ENCODE measurements at places on chromosomes 7 and 10.
A peak's percentile ranks its signal among the peaks of the same experiment; 100 is the strongest.

DNA sequence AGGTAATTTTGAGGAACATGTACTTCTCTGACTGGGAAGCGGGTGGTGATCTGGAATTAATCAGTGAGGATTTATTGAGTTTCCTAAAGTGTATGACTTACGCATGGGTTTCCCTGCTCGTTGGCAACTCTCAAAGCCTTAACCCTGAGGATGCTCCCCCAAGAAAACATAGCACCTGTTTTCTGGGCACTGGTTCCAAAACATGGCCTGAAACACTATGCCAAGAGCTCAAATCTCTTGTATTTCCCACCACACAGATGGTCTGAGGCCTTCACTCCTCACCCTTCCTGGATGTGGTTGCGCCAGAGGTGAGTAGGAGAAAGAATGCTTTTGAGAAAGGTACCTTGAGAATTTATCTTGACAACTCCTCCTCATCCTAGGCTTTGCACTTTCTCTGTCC, 250.4 kb downstream of the FZD1 start:
- DNase-seq: no peak

- DNase-seq: no peak
These were observed 80.2 kb downstream of the RNF216 start for GRCh38 chr7:5701085-5701914.

DNA sequence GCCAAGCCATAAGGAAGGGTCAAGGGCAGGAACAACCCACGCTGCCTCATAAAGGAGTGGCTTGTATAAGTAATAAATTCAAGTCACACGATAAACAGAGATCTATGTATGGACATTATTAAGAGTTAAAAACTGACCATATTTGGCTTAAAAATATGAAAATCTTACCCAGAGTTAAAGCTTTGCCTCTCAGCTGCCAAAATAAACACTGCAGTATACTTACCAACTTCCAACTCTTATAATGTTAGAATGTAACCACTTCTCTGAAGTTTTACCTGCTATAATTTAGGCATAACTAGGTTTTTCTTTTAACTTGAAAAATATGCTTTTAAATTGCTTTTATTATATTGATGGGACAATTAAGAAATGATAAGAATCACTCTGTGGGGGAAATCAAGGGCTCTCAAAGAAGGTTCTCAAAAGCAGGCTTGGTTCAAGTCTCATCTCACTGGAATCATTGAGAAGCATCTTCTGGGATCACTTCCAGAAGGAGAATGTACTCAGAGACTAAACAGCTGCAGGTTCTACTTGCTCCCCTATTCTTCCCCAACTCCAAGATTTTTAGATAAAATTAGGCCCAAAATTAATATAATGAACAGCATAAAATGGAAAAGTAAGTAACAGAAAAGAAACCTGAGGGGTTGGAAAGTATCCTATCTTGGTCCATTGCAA, 16.1 kb upstream of the CAV2 start:
- DNase-seq: no peak

- no peak for DNase-seq
These were observed 22.2 kb upstream of the AASS start for GRCh38 chr7:122166275-122166674.

DNA sequence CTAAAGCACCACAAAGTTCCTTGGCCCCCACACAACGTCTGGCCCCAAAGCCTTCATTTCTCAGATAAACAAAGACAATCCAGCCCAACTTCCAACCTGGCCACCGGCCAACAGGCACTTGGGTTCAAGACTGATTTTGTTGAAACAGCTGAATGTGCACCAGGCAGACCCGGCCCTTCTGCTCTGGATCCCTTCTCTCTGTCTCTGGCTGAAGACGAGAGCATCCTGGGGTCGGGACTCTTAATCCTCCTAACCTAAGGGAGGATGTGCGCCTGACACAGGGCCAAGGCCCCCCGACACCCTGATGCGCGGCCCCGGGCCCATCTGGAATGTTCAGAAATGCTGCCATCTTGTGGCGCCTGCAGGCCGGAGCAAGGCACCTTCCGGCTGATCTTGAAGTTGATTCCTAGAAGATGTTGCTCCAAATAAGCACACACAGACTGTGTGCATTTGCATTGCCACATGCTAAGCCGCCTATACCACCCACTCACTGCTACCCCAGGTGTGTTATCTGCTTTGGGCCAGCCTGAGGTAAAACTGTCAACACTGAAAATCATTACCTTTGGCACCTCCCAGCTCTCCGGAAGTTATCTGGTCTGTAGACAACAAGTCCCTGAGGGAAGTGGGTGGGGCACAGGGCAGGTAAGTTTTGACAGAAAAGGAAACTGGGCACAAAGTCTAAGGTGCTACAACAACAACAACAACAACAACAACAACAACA, 98.4 kb upstream of the HABP2 start:
- peak; percentile 75 for DNase-seq

DNA sequence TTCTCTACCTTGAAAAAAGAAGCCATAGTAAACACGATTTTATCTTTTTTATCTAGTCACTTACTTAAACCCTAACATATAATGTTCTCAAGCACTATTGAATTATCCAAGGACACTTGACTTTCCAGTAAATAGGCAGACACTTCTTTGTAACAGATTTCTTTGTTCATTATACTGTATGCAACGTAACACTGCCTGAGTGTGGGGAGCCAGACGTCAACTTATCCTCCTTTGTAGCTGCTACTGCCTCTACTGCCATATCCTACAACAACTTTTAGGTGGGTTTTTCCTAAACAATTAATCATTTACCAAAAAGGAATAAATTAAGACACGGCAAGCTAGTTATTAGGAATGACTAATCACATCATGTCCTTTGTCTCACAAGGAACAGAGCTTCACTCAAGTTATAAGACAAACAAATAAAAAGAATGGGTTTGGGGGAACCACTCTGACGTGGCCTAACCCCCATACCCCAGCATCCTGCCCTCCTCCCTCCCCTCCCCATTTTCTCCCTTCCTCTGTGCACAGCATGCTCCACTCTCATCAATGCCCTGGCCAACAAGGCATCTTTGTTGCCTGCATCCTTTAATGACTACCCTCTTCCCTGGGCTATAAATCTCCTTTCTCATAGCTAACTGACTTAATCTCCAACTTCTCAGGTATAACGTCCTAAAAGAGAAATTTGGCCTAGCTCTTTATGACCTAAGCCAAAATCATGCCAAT, 43.3 kb downstream of the DOCK4 start:
- DNase-seq: no peak

- no peak for DNase-seq
These were observed 188.7 kb downstream of the PLXNA4 start for GRCh38 chr7:132387596-132387995.

DNA sequence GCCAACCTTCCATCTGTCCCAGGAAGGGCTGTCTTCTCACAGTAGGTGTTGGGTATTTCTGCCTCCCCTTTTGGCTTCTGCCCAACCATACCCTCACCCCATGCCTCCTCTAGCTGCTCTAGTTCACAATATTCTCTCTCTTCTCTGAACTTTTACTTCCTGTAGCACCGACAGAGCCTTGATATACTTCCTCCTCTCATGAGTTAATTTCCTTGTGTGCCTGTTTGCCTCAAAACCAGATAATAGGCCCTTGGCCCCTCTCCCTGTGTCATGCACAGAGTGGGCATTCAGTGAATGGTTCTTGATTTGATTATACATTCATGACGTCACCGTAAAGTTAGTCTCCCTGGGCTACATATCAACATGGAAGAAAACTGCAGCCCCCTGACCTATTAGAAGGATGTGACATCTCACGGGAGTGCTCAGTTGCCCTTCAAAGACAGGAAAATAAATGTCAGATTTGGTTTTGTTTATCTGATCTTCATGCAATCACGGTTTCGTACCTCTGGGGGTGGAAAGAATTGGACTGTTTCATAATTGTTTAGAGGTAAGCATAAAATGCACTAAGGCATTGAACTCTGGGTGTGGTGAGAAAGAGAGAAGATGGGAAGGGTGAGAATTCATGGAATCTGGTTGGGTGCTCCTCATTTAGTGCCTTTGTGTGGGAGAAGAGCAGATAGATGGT, 127.7 kb downstream of the ITIH5 start:
- no peak for DNase-seq

- DNase-seq: no peak
These were observed 259.8 kb upstream of the SEMA3A start for GRCh38 chr7:84454174-84454959.

DNA sequence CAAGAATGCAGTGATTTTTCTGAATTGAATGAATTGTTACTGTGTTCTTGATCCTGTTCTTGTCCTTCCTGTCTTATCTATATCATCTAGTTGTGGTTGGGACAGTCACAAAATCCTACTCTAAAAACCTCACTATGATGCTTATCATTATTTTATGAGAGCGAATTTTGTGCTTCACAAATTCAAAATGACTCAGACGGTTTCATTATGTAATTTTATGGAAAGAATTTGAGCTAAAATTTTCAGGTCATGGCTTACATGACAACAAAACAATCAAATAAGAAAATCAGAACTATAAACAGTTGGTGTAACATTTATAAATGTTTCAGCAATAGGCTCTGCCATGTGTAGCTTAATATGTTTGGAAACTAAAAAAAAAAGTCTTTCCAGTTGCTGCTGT, 6.9 kb downstream of the PRKAR2B start:
- DNase-seq: no peak

GRCh38 chr7:81267508-81267907, 348.7 kb upstream of the SEMA3C start:
- DNase-seq: no peak

GRCh38 chr10:31083765-31084184, 52.1 kb upstream of the ZNF438 start:
- DNase-seq: no peak

GRCh38 chr10:109556399-109556798, 366.9 kb downstream of the XPNPEP1 start:
- DNase-seq: no peak

GRCh38 chr10:6089334-6090219, 743 bp downstream of the RBM17 start:
- peak; percentile 34 for DNase-seq

- no peak for DNase-seq
These were observed 17.6 kb downstream of the CPED1 start for GRCh38 chr7:121005996-121006584.

DNA sequence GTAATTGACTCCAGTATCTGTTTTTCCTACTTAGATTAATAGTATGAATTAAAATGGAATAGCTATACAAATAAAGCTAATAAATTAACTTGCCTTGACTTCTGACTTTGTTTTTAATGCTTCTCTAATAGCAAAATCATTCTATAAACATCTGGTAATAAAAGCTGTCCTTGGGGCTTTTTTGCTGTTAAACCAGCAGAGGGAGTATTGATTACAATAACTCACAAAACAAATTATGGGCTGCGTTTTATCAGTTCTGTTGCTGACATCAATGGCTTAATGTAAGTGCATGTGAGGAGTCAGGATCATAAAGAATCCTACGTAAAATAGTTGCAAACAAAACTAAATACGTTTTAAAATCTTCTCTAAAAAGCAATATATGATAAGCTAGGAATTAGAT, 667.8 kb downstream of the PCDH15 start:
- no peak for DNase-seq

- DNase-seq: no peak
These were observed 91.7 kb downstream of the SLC16A9 start for GRCh38 chr10:59617996-59618395.

- DNase-seq: no peak
These were observed 6.5 kb downstream of the MNX1 start for GRCh38 chr7:157003756-157004520.

DNA sequence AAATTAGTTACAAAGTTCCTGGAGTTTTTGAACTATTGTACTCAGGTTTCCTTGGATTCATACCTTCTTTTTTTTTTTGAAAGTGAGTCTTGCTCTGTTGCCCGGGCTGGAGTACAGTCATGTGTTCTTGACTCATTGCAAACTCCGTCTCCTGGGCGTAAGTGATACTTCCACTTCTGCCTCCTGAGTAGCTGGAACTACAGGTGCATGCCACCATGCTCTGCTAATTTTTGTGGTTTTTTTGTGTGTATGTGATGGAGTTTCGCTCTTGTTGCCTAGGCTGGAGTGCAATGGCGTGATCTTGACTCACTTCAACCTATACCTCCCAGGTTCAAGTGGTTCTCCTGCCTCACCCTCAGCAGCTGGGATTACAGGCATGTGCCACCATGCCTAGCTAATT, 22.3 kb downstream of the MCM10 start:
- no peak for DNase-seq

DNA sequence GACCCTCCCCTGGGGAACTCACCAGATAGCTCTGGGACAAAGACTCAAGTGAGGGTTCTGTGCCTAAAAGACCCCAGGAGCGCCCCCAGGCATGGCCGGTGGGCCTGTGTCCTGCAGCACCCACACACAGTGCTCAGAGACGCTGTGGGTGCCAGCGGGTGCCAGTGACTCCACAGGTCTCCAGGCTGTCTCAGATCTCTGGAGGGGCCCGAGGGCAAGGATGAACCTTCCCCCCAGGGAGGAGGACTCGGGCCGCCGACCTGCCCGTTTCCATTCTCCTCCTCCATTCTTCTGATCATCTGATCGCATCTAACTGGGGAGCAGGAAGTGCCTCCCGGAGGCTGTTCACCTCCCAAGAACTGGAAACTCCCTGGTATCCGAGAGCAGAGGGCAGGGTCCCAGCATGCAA, 980 bp downstream of the ADAM8 start:
- no peak for DNase-seq

- no peak for DNase-seq
These were observed 48.0 kb upstream of the DLG5 start for GRCh38 chr10:77974396-77975074.

- DNase-seq: no peak
These were observed 57.2 kb upstream of the ELMO1 start for GRCh38 chr7:37505750-37506353.

DNA sequence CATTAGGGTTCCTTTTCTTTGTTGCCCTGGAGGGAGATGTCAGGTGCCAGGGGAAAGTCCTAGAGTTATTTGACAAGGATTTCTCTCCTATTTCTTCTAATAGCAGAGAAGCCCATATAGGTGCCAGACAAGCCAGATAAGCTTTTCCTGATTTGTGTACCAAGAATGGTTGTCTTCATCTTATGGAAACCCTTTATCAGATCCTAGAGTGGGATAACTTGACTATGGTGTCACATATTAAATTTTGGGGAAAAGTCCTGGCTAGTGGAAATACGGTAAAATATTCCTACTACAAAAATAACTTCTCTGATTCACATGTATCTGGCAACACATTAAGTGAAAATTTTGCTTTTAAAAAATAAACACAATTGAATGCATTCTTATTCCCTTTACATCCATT, 1.2 kb downstream of the OR2A12 start:
- no peak for DNase-seq
